Right cardiac atrium (tissue), 5 donors: ENCODE measurements at places on chromosomes 1 and 21.

DNA sequence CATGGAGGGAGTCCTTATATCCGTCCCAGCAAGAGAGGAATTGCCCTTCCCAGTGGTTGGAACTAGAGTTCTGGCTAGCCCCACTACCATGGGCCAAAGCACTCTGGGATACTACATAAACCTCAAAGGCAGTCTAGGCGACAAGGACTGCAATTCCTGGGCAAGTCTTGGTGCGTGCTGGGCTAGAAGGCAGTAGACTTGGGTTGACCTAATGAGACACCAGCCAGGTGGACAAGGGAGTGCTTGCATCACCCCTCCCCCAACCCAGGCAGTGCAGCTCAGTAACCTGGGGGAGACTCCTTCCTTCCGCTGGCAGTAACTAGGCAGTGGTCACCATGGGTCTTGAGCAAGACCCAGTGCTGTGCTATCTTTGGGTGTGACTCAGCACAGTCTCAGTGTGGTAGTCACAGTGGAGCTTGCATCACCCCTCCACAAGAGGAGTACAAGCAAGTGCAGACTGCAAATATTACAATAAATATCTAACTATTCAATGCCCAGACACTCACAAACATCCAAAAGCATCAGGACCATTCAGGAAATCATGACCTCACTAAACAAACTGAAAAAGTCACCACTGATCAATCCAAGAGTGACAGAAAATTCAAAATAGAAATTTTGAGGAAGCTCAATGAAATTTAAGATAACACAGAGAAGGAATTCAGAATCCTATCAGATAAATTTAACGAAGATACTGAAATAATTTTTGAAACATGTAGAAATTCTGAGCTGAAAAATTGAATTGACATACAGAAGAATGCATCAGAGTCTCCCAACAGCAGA, 84.7 kb upstream of the LYPLAL1 start:
- peak; percentile 64 for DNase-seq

DNA sequence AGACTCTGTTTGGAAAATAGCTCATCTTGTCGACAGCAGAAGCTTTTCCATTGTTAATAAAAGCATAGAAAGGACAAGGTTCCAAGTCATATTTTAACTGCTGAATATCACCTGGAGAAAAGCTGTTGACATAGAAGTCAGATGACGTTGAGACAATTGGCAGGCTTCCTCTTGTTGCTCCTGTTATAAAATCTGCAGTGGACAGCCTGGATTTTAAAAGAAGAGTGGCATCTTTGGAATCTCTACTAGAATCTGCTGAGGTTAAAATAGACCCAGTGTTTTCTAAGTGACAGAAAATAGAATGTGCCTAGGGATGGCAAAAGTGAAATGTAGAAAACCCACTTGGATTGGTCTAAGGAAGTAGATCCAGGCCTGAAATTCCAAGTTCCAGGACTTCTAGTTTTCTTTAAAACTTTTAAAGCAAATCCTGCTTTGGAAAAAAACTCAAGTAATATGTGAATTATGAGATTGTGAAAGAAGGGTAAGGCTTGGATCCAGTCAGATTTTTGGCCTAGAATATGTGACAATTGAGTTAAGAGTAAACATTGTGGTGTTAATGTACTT, 53.6 kb upstream of the NEXN start:
- no peak for DNase-seq

DNA sequence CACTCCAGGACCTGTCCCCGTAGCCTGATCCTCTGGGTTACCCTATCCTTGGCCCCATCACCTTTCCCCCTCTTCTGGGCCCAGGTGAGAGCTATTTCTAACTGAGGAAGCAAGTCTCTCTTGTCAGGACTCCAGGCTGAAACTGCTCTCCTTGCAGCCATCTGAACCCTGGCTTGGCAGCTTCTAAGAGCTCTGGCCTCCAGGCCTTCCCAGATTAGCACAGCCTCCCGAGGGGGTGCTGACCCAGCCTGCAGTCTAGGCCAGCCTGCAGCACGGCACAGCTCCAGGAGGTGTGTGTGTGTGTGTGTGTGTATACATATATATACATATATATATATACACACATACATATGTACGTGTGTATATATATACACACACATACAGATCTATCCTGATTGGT, 17.4 kb downstream of the CACNA1S start:
- no peak for DNase-seq

GRCh38 chr1:87042111-87042811, 127.8 kb downstream of the HS2ST1 start:
- no peak for DNase-seq

DNA sequence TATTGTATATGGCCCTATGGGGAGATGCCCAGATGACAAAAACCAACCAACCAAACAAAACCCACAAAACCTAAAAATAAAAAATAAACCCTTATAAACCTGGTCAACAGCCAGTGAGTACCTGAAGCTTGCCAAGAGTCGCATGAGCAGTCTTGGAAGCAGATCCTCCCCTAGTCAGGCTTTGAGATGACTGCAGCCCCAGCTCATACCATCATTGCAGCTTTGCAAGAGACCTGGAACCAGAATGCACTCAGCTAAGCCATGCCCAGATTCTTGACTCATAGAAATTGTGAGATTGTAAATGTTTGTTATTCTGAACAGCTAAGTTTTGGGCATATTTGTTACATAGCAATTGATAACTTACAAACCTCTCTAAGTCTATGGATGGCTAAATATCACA, 326.8 kb downstream of the HLX start:
- no peak for DNase-seq

GRCh38 chr1:235124665-235125064, 4.0 kb downstream of the TOMM20 start:
- no peak for DNase-seq
